Endothelial cell of coronary artery (primary cell): ENCODE measurements at places on chromosomes 5 and 9. TPM values are rescaled to one million over a fixed set of nuclear protein-coding genes. Genes with fewer than 3 reads are reported as not detected.

The SYNPO gene
- 10.0 and 39.4 TPM in 2 replicates for total RNA-seq

The IRX2 gene
- 0.28 TPM in 1 of 2 replicates, not detected in the other for total RNA-seq

The SLC6A7 gene
- total RNA-seq: not detected in 2 replicates

The IFNA17 gene
- total RNA-seq: not detected in 2 replicates

The SPATA31D4 gene
- not detected in 2 replicates for total RNA-seq

The ECM2 gene
- total RNA-seq: 0.18 and 0.38 TPM in 2 replicates

The GPX3 gene
- total RNA-seq: 3.8 and 5.1 TPM in 2 replicates

The SURF4 gene
- total RNA-seq: 376 and 383 TPM in 2 replicates

The LTC4S gene
- total RNA-seq: 1.1 and 1.2 TPM in 2 replicates

The ADGRD2 gene
- not detected in 2 replicates for total RNA-seq

The CAVIN4 gene
- 1.6 and 2.0 TPM in 2 replicates for total RNA-seq

The CARD9 gene
- 0.27 and 0.28 TPM in 2 replicates for total RNA-seq

The IL17B gene
- not detected in 2 replicates for total RNA-seq

The PCDHB13 gene
- 0.99 and 1.6 TPM in 2 replicates for total RNA-seq

The RLN1 gene
- not detected in 2 replicates for total RNA-seq

The ZNF658 gene
- total RNA-seq: 4.0 and 4.1 TPM in 2 replicates

The PDLIM4 gene
- 50.3 and 63.1 TPM in 2 replicates for total RNA-seq

The CCNO gene
- 0.09 and 0.45 TPM in 2 replicates for total RNA-seq

The HTR4 gene
- 0.09 TPM in 1 of 2 replicates, not detected in the other for total RNA-seq

The TRIM32 gene
- 15.3 and 19.3 TPM in 2 replicates for total RNA-seq

The LCN15 gene
- not detected in 2 replicates for total RNA-seq

The LHX3 gene
- total RNA-seq: not detected in 2 replicates

The SLCO4C1 gene
- total RNA-seq: not detected in 2 replicates

The SARDH gene
- 0.27 and 4.0 TPM in 2 replicates for total RNA-seq

The TRIM7 gene
- 10.6 and 12.8 TPM in 2 replicates for total RNA-seq

The RUSC2 gene
- 10.3 and 19.7 TPM in 2 replicates for total RNA-seq

The PDCD1LG2 gene
- total RNA-seq: 11.7 and 24.4 TPM in 2 replicates

The FBP2 gene
- not detected in 2 replicates for total RNA-seq

The HACD4 gene
- total RNA-seq: 0.45 and 0.56 TPM in 2 replicates

The TEK gene
- 91.3 and 91.8 TPM in 2 replicates for total RNA-seq

The PIGO gene
- 8.8 and 12.0 TPM in 2 replicates for total RNA-seq

The GABRA1 gene
- total RNA-seq: not detected in 2 replicates

The TMED9 gene
- 156 and 233 TPM in 2 replicates for total RNA-seq

The PTGDS gene
- 0.56 TPM in 1 of 2 replicates, not detected in the other for total RNA-seq

The SOHLH1 gene
- 0.09 TPM in 1 of 2 replicates, not detected in the other for total RNA-seq

The SLC34A3 gene
- not detected in 2 replicates for total RNA-seq

The SHROOM1 gene
- 4.2 and 4.3 TPM in 2 replicates for total RNA-seq

The CCL28 gene
- total RNA-seq: 0.18 and 0.38 TPM in 2 replicates

The ANKRD18A gene
- 0.75 and 1.1 TPM in 2 replicates for total RNA-seq

The RNF183 gene
- total RNA-seq: not detected in 2 replicates

The LRRTM2 gene
- total RNA-seq: under 0.01 TPM in 2 replicates

The POU5F2 gene
- total RNA-seq: 0.54 and 0.85 TPM in 2 replicates
